ENCODE measurements at places on chromosomes 7 and 10.

DNA sequence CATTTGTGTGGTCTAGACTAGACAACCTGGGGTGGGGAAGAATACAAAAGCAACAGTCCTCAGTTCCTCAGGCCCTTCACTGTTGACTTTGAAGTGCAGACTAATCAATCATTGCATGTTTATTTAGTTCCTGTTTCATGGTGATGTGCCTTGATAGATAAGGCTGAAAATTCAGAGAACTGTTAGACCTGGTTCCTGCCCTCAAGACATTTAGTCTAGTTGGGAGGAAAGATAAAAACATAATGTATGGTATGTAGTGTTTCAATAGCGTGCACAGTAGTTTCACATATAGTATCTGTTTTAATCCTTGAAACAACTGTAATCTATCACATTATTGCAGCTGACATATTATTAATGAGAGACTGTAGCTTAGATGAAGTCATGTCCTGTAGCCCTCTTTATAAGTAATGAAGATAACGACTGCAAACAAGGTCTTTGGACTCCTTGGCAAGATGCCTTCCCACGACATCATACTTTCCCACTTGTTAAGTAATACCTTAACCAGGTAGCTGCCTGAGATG, 124.0 kb downstream of the CELF2 start:
- DNase-seq: no peak

GRCh38 chr10:35058134-35058533, 32.0 kb downstream of the CUL2 start:
- DNase-seq: no peak

DNA sequence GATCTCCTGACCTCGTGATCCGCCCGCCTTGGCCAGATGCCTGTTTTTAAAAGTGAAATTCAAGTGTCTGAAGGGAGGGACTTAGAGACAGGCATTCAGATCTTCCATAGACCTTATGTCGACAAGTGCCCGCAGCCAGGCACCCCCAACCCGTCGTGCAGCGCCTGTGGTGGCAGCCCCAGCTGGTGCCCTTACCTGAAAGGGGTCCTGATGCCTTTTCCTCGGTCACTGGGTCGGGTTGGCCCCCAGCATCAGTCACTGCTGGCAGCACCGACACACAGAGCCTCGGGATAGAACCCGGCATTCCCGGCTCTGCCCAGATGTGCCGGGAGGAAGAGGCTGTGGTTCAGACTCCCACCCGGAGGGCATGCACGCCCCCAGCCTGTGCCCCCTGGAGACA, 23.3 kb downstream of the LRRC27 start:
- no peak for DNase-seq

GRCh38 chr10:114057855-114058254, 14.2 kb downstream of the ADRB1 start:
- no peak for DNase-seq

- no peak for DNase-seq
Measured at GRCh38 chr7:15326044-15326644, 235.7 kb downstream of the AGMO start.
